Activated T-cell treated with anti-CD3 and anti-CD28 coated beads, Interleukin-2, amount 50 U/mL, for 72 hours (primary cell): ENCODE measurements at places on chromosomes 12 and 14. TPM values are rescaled to one million over a fixed set of nuclear protein-coding genes. Genes with fewer than 3 reads are reported as not detected.

- H3K4me3 ChIP-seq = no peak overlapping the region
- no peaks in the 10 kb centered on the region for H3K36me3 ChIP-seq
- DNase-seq = no peak
- H3K27me3 ChIP-seq = peaks cover 6% of the 10 kb centered on the region
- no peak overlapping the region for H3K27ac ChIP-seq
- H3K4me1 ChIP-seq = no peaks in the 10 kb centered on the region
These were observed 58.0 kb upstream of the KRAS start for GRCh38 chr12:25308756-25309155.

The MGST1 gene
- not detected for total RNA-seq

The REP15 gene
- total RNA-seq = not detected

GRCh38 chr12:103241184-103241583 is 254.6 kb downstream of the C12orf42 start:
- no peak overlapping the region for H3K27ac ChIP-seq
- no peaks in the 10 kb centered on the region for H3K4me1 ChIP-seq
- H3K36me3 ChIP-seq = peaks cover 1% of the 10 kb centered on the region
- H3K4me3 ChIP-seq = no peak overlapping the region
- no peaks in the 10 kb centered on the region for H3K27me3 ChIP-seq

The ADCY4 gene
- 6.9 TPM for total RNA-seq

The RNF31 gene
- 90.6 TPM for total RNA-seq

- no peak for DNase-seq
- peak overlapping the region; percentile 31 for H3K27ac ChIP-seq
- peak overlapping the region; percentile 42 for H3K4me3 ChIP-seq
- peaks cover 17% of the 10 kb centered on the region for H3K4me1 ChIP-seq
These were observed 54.8 kb downstream of the CEP83 start for GRCh38 chr12:94404854-94405253.
